Stimulated activated CD8-positive, alpha-beta memory T cell treated with anti-CD3 and anti-CD28 coated beads, Interleukin-15, amount 100 ng/mL, for 24 hours (primary cell): ENCODE measurements at places on chromosomes 6 and 20.
A peak's percentile ranks its signal among the peaks of the same experiment; 100 is the strongest.

DNA sequence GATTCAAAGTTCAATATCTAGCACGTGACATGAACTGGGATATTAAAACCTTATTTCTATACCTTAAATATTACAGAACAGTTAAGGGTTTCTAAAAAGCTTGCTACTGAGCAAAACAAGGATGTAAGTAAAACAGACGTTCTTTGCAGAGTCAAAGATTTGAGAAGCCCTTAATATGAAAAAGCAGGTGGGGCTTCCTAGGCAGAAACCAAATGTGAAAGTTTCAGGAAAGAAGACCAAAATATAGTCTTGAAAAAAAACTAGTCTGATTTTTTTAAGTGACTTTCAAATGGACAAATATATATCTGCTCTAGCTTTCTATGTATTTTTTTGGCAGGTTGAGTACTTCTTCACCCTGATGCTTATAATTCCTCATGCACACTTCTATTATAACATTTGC, 63.2 kb downstream of the TNFRSF21 start:
- no peak for DNase-seq

DNA sequence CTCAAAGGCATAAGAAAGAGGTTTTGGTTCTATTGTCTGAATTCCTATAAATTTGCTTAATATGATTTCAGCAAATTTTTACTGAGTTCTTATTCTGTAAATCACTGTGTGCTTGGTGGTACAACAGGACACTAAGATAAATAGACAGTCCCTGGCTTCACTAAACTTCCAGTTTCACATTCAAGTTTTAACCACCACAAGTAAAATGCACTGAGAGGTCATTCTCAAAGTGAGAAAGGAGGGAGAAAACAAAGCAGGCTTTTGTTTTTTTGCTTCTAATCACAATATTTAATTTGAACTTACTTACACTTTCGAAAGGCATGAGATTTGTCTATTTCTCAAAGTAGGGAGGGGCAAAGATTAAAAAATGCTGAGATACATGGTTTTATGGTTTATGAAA, 445.7 kb downstream of the CDC5L start:
- no peak for DNase-seq

DNA sequence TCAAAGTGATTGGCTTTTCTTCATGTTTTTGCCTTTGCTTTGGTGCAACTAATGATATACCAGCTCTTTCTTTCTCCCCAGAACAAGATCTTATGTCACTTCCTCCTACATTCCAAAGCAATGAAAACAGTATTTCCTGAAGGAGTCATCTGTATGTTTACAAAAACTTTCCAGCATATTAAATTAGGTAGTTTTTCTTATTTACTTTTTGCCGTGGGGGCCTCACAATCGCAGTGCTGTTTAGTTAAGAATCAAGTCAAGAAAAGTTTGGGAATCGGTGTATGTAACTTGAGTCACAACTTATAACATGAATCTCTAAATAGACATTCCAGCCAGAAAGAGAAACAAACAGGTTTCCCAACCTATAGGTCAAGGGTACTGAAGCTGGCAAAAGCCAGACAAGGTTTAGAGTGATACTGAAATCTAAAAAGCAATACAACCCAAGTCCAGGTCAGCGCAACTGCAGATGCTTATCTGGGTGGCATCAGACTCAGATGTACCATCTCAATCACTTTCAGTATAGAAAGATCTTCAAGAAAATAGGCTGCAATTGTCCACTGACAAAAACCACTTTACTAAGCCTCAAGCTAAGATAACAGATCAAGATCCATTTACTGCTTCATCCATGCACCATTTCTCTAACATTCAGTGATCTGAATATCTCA, 63.6 kb downstream of the IPCEF1 start:
- no peak for DNase-seq

- DNase-seq: no peak
Measured at GRCh38 chr6:64691064-64691463, 1016.0 kb downstream of the EYS start.

GRCh38 chr20:49843139-49843538, 30.5 kb downstream of the SLC9A8 start:
- no peak for DNase-seq

- no peak for DNase-seq
Measured at GRCh38 chr6:52138284-52138683, 47.9 kb upstream of the IL17A start.

- no peak for DNase-seq
Measured at GRCh38 chr20:43825581-43825980, 89.1 kb upstream of the TOX2 start.

DNA sequence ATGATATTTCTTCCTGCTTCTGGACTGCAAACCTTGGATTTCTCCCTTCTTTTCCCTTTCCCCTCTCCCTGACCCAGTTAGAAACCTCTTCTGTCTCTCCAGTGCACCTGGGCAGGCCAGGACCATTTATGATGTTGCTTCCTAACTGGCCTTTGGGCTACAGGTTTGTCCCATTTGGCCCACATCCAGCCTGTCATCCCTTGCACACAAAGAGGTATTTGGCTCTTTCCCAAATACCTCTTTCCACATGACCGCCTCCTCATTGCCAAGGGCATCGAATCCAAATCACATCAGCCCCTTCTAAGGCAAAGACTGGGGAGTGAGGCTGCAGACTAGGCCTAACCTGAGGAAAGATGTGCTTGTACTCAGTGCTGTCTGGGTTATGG, 13.6 kb downstream of the FGD2 start:
- DNase-seq: no peak

GRCh38 chr6:43826730-43827129, 56.7 kb downstream of the VEGFA start:
- no peak for DNase-seq

DNA sequence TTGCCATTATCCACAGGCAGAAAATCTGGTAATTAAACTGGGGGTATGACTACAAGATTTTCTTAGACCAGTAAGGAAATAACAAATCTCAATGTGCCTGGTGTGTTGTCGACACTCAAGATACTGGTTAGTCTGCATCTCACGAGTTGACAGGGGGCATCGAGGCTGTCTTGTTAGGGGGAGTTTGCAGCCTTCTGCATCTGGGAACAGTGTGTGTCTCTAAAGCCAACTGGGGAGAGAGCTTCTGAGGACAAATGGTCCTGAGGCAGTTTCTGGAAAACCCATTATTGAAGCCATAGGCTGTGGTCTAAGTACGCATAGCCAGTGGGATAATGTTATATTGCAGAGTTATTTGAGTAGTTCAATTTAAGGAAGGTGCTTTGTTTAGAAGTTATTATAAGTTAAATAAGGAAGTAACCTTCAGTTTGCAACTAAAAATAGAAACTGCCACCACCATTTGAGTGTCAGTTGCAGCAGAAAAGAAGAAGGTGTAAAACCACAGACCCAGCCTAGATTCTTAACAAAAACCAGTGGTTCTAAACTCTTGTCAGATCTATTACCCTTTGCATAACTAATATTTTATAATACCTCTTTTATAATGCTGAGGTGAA, 15.4 kb upstream of the MAPK13 start:
- DNase-seq: no peak

GRCh38 chr6:14121936-14122344, 4.4 kb downstream of the CD83 start:
- DNase-seq: no peak

- DNase-seq: no peak
Measured at GRCh38 chr20:63501818-63502670, 3.2 kb upstream of the EEF1A2 start.

DNA sequence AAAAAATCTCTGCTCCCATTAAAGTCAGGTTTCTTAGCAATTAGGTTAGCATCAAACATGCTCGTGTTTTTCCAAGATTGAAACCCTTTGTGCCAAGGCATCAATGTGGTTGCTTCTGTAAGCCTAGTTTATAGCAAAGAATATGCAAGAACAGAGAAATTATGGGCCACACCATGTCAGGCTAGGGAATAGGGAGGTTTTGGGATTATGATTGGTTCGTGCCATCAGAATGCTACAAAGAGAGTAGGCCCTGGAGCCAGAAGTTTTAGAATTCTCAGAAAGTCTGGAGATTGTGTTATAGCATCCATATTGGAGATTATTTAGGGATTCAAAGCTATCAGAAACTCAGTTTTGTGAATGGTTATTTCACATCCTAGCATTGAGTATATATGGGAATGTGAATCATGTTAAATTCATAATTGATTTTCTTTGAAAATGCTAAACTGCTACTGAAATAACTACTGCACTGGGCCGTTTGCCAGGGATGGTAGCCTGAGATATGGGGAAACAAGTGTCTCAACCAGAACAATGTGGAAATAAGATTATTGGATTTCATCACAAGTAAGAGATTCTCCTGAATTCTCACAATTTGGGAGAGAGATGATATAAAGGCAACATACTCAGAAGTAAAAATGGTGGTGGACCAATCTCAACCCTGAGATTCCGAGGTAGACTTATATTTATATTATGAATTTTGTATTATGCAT, 45.3 kb downstream of the ZNF292 start:
- DNase-seq: no peak

- no peak for DNase-seq
Measured at GRCh38 chr20:24880356-24880755, 68.7 kb upstream of the CST7 start.

DNA sequence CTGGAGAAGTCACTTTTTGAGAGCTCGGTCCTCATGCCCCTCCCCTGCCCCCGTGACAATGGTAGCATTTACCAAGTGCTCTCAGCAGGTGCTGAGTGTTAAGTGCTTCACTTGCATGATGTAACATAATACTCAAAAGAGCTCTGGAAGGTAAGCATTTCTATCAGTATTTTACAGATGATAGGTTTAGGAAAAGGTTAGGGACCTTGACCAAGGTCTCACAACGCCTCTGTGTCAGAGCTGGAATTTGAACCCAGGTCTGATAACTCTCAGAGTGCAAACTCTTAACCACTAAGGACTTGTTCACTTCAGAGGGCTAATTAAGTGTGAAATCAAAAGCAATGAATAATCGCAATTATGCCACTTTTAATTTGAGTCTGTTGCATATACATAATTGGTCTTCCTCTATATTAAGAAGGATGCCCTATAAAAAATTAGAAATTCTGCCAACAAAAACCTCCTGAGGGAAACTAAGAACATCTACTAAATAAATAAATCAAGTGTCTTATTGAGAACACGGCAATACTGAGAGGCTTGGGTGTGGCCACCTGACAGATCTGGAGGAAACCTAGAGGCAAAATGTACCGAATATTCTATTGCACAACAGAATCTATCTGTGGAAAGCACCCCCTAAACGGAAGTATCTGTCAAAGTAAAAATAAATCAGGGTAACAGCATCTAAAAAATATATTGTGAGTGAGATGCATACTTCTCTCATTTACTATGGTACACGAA, 109.8 kb downstream of the BACH2 start:
- no peak for DNase-seq

DNA sequence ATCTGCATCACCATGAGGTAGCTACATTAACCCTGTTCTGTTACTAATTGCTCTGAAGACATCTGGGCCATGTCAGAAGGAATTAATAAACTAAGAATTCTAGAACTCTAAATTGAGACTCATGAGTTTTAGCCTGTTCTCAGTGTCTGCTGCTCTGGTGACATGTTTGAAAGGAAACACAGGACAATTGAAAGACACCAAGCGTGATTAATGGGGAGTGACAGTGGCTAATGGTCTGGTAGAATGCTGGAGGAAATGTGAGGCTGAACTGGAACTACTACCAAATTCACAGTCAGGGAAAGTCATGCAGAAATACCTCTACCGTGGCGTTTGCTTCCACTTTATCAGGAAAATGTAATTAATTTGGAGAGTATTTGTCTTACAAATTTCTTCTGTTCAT, 140.0 kb downstream of the TBC1D7 start:
- no peak for DNase-seq

DNA sequence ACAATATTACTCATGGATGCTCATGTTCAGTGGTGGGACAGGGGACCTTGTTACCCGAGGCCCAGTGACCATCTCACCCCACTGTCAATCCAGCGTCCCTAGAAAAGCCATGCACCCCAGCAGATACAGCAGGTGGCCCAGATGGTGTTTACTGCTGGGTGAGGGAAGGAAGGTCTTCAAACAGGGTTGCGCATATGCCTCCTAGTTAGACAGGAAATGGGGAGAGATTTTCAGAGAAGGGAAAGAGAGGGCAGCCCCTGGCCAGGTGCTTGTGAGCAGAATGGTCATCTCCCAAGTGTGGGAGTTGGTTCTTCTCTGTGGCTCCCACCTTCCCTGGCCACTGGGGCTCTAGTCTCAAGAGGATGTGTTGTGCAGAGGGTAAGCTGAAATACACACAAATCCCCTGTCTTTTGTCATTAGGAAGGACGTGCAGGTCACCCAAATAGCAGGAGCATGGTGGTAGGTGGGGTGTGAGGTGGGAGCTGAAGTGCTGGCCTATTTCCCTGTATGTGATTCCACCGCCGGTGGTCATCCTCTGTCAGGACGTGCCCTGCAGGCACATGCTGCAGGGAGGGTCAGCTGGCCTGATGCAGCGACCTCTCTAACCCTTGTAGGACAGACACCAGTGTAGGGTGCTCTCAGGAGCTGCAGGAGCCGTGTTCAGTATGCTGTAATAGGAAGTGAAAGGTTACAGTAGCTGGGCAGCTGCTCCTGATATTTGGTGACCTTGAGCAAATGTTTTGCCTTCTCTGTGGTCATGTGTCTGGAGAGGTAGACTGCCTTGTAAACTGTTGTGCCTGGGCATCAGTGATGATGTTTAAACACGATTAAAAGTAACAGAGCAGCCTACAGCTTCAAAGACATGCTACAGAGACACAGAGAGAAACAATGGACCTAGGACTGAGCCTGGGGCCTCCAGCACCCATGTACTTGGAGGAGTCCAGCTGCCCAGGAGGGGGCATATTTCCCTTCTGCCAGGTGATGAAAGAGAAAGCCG, 3.2 kb upstream of the CST3 start:
- DNase-seq: no peak

DNA sequence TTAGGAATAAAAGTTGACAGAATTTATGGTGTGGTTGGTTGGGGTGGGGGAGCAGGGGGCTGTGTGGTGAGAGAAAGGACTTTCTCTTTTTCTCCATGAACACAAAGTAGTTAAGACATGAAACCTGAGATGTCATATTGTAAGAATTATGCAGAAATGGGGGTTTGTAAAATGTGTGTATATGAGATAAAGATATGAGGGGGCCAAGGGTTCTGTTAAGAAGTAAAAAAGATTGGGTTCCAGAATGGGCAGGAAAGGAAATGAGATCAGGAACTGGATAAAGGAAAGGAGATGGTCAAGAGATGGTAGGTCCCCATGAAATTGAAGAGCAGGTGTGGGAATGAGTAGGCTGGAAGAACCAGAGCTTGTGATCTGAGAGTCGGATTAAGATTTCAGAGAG, 9.7 kb downstream of the RNF146 start:
- DNase-seq: no peak

DNA sequence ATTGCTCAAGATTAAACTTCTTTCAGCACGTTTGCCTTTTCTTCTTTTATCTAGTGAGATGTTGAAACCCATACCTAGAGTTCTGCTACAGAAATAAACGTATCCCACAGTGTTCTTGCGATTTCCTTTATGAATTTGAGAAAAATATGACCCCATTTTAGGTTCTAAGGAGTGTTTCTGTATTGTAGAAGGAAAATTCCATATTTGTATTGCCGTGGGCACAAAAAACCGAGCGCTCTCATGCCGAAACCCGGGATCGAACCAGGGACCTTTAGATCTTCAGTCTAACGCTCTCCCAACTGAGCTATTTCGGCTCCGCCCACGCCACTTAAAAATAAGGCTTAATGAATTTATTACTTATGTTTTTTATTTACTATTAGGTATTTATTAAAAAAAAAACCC, 23.7 kb downstream of the ZNF311 start:
- DNase-seq: peak; percentile 69
